ENCODE measurements at places on chromosomes 11 and 22. TPM values are rescaled to one million over a fixed set of nuclear protein-coding genes. Genes with fewer than 3 reads are reported as not detected.

The GUCY1A2 gene
- 0.91 TPM for total RNA-seq

The OR56A1 gene
- total RNA-seq = not detected

The MUC5AC gene
- not detected for total RNA-seq

The CSNK2A3 gene
- 2.7 TPM for total RNA-seq

All from articular chondrocyte of knee joint (primary cell).